Occipital lobe (tissue), 3 donors: ENCODE measurements at places on chromosomes 5 and 9. TPM values are rescaled to one million over a fixed set of nuclear protein-coding genes. Genes with fewer than 3 reads are reported as not detected.

The DMGDH gene
- total RNA-seq: 1.2 TPM

The LCNL1 gene
- 0.16 TPM for total RNA-seq

The PHYKPL gene
- 12.9 TPM for total RNA-seq

The FOXD4L6 gene
- total RNA-seq: 0.31 TPM

The PAEP gene
- total RNA-seq: not detected

The LCN9 gene
- total RNA-seq: not detected
